ENCODE measurements at places on chromosomes 5 and 9.

GRCh38 chr5:21774801-21775200 lies 1078.3 kb downstream of the CDH12 start:
- H3K4me1 ChIP-seq = no peaks in the 10 kb centered on the region
- no peak overlapping the region for H3K27ac ChIP-seq

GRCh38 chr9:99140685-99141314 lies 35.9 kb downstream of the TGFBR1 start:
- no peak overlapping the region for H3K4me3 ChIP-seq
- DNase-seq = peak; percentile 56
- no peaks in the 10 kb centered on the region for H3K27me3 ChIP-seq
- H3K36me3 ChIP-seq = peaks cover 81% of the 10 kb centered on the region
- H3K27ac ChIP-seq = peak overlapping the region; percentile 66

DNA sequence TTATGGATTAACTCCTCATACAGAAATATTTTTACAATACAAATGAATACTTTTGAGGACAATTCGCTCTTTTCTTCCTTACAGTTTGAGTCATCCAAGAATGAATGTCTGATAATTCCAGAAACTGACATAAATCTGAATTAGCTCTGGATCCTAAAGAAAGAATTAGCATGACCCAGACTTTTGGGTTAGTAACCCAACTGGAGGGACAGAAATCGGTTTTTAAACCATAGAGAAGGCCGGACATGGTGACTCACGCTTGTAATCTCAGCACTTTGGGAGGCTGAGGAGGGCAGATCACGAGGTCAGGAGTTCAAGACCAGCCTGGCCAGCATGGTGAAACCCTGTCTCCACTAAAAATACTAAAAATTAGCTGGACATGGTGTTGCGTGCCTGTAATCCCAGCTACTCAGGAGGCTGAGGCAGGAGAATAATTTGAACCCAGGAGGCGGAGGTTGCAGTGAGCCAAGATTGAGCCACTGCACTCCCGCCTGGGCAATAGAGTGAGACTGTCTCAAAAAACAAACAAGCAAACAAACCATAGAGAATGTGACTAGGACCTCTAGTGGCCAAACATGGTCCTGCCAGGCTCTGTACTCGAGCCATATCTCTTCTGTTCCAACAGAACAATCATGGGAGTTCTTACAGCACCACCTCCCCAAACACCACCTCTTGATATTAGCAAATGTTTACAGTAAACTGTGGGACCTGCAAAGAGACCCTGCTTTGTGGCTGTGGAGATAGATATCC lies 44.8 kb downstream of the LURAP1L start:
- H3K4me1 ChIP-seq = no peaks in the 10 kb centered on the region
- no peak overlapping the region for H3K27ac ChIP-seq
- DNase-seq = no peak
- no peaks in the 10 kb centered on the region for H3K36me3 ChIP-seq

- no peak for DNase-seq
- no peaks in the 10 kb centered on the region for H3K4me1 ChIP-seq
- H3K36me3 ChIP-seq = no peaks in the 10 kb centered on the region
- no peak overlapping the region for H3K4me3 ChIP-seq
- H3K27ac ChIP-seq = no peak overlapping the region
Measured at GRCh38 chr5:28253431-28253830, 1215.0 kb upstream of the CDH9 start.

GRCh38 chr5:134000696-134001453 lies 3.9 kb downstream of the VDAC1 start:
- H3K27ac ChIP-seq = no peak overlapping the region
- no peak for DNase-seq
- no peak overlapping the region for H3K4me3 ChIP-seq

- H3K4me1 ChIP-seq = peaks cover 12% of the 10 kb centered on the region
- H3K27me3 ChIP-seq = peaks cover 4% of the 10 kb centered on the region
- no peak for DNase-seq
- H3K4me3 ChIP-seq = peak overlapping the region; percentile 4
- H3K36me3 ChIP-seq = no peaks in the 10 kb centered on the region
- H3K27ac ChIP-seq = peak overlapping the region; percentile 11
Measured at GRCh38 chr5:10607023-10607665, 43.3 kb downstream of the ANKRD33B start.

DNA sequence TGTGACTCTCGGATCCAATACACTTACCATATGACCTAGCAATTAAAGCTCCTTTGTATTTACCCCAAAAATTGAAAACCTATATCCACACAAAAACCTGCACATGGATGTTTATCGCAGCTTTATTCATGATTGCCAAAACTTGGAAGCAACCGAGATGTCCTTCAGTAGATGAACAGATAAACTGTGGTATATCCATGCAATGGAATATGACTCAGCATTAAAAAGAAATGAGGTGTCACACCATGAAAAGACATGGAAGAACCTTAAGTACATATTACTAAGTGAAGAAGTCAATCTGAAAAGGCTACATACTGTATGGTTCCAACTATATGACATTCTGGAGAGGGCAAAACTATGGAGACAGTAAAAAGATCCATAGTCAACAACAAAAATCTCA lies 82.0 kb upstream of the PHF24 start:
- peaks cover 17% of the 10 kb centered on the region for H3K27me3 ChIP-seq
- no peaks in the 10 kb centered on the region for H3K4me1 ChIP-seq
- H3K4me3 ChIP-seq = no peak overlapping the region

Data from activated CD8-positive, alpha-beta T cell treated with anti-CD3 and anti-CD28 coated beads, Interleukin-2, amount 10 ng/mL, durations not matched to agents 7 days and 5 days (primary cell).